ENCODE measurements at places on chromosomes 2 and 18.

DNA sequence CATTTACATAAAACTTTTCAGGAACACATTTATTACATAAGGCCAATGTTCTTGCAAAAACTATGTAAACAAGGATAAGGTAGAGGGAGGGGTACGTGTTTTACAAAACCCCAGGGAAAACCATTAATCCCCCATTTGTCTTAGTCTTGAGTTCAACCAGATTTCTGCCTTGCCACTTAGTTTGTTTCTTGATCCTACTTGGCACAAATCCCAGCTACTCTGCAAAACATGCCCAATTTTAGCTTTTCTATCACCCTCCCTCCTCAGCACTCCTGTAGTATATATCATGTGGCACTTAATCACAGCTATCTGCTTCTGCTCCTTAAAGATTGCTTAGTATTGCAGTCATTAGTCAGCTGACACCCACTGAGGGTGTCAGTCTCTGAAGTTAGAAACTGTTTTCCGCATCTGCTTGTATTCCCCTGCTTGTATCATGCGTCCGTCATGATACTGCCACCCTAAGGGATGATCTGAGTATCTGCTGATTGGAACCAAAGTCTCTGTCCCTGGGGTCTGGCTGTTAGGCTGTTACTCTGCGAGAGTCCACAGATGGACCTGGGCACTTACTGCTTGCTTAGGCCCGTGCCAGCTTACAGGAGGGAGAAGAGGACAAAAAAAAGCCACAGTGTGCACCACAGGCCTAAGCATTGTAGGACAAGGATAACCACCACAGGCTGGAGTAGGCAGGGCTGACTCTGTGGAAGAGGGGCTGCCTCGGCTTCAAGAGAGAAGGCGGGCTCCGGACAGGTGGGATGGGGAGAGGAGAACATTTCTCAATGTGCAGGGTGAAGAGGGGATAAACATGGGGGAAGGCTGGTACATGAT, 82.2 kb downstream of the EPAS1 start:
- peak; percentile 76 for DNase-seq

DNA sequence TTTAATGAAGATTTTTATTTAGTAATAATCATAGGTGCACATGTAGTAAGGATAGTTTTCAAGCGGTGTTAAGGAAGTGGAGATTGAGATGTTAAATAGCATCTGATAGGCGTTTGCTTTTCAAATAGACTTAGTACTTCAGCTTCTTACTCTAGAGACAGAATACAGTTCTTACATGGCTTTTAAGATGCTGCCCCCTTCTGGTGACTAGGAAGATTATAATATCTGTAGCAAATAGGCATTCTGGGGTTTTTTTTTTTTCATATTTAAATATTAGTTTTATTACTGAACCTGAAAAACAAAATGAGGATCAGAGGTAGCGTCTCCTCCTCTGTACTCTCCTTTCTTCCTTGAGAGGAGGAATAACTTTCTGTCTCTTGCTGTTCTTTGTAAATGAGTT, 100.2 kb downstream of the AGAP1 start:
- DNase-seq = peak; percentile 49

- DNase-seq = peak; percentile 39
Observed at GRCh38 chr2:74548285-74548899, 5.3 kb downstream of the LOXL3 start.

DNA sequence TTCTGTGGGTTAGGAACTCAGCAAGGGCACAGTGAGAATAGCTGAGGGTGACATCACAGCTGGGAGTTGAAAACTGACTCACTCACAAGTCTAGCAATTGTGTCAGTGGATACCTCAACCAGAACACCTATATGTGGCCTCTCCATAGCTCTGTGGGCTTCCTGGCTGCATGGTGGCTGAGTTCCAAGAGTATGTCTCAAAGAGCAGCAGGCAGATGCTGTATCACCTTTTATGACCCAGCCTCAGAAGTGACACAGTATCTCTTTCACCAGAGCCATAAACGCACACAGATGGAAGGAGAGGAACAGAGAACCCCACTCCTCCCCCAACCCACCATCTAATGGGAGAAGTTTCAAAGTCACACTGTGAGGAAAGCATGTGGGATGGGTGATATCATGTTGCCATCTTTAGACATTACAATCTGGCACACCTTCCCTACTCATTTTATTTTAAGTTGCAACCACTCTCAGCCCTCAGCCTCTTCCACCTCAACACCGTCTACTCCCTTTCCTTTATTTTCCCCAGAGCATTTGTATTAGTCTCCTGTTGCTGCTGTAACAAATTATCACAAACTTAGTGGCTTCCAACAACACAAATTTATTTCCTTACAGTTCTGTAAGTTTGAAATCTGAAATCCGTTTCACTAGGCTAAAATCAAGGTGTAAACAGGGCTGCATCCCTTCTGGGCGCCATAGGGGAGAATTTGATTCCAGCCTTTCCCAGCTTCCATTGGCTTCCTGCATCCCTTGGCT, 134.6 kb upstream of the SPATS2L start:
- DNase-seq = peak; percentile 81

- DNase-seq = no peak
Observed at GRCh38 chr2:3222636-3223035, 155.0 kb downstream of the EIPR1 start.

DNA sequence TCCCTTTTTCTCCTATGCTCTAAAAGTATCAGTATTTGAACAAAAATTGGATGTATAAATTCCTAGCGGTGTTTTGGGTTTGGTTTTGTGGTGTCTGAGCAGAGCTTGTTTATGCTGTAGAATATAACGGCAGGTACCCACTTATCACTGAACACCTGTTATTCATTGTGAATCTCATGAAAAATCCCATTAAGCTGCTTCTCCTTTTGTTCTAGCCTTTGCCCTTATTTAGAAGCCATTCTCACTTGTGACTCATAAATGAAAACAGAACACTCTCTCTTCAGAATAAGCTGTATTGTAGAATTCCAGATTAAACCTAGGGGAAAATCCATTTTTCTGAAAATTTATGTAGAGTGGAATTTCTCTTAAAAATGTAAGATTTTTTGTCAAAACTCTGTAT, 104.0 kb downstream of the PRPF40A start:
- no peak for DNase-seq

DNA sequence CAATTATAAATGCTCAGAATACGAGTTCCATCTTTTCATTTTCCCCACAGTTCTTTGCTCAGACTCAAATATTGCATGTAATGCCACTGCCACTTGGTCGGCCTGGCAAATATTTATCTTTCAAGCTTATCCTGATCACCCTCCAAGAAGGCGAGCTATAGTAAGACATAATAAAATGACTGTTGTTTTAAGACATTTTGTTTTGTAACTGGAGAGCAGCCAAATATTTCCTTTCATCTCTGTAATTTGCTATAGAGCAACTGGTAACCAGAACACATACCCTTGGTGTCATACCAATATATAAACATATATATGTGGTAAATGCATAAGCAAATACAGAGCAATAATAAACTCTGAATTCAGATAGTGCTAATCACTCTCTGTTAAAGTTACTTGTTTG, 7.3 kb upstream of the ATL2 start:
- DNase-seq = no peak
